ENCODE measurements at places on chromosomes 2 and 18.

- no peak for DNase-seq
- H3K27me3 ChIP-seq: no peaks in the 10 kb centered on the region
- H3K36me3 ChIP-seq: no peaks in the 10 kb centered on the region
Observed at GRCh38 chr2:96895746-96896651, 26.1 kb upstream of the SEMA4C start.

- peaks cover 35% of the 10 kb centered on the region for H3K36me3 ChIP-seq
- H3K4me1 ChIP-seq: peaks cover 14% of the 10 kb centered on the region
- no peaks in the 10 kb centered on the region for H3K27me3 ChIP-seq
Observed at GRCh38 chr2:135913727-135914365, 37.6 kb upstream of the MCM6 start.

DNA sequence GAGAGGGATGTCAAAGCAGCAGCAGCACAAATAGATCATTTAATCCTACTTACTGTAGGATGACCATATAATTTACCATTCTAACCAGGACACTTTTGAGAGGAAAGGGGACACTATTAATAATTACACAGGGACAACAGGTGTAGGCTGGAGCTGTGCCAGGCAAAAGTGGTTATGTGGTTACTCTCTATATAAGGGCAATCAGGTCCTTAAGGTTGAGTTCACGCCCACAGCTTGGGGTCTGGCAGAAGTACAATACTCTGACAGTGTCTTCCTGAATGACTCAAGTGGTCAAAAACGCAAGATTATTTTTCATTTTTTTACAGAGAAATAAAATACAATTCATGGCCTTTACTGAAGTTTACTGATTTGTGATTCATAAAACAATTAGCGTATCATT, 2.8 kb downstream of the PREPL start:
- no peaks in the 10 kb centered on the region for H3K27me3 ChIP-seq
- peaks cover 29% of the 10 kb centered on the region for H3K4me1 ChIP-seq
- no peak overlapping the region for H3K4me3 ChIP-seq
- H3K36me3 ChIP-seq: peaks cover 6% of the 10 kb centered on the region
- no peak for DNase-seq

DNA sequence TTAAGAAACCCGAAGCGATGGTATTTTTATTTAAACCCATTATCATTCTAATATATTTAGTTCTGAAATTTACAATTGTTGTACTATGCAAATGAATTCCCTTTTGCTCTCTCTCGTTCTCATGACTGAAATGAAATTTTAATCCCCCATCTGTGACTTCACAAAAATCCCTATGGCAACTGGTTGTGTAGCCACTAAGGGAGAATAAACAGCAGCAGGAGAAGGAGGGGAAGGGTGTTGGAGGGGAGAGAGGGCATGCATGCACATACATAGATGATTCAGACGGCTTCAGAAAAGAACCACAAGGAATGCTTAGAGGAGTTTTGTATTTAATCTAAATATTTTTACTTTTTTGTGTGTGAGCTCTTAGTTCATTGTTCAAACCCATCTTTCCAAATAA, 36.8 kb downstream of the CPS1 start:
- H3K4me3 ChIP-seq: no peak overlapping the region
- no peaks in the 10 kb centered on the region for H3K4me1 ChIP-seq
- H3K27me3 ChIP-seq: no peaks in the 10 kb centered on the region
- no peaks in the 10 kb centered on the region for H3K36me3 ChIP-seq

DNA sequence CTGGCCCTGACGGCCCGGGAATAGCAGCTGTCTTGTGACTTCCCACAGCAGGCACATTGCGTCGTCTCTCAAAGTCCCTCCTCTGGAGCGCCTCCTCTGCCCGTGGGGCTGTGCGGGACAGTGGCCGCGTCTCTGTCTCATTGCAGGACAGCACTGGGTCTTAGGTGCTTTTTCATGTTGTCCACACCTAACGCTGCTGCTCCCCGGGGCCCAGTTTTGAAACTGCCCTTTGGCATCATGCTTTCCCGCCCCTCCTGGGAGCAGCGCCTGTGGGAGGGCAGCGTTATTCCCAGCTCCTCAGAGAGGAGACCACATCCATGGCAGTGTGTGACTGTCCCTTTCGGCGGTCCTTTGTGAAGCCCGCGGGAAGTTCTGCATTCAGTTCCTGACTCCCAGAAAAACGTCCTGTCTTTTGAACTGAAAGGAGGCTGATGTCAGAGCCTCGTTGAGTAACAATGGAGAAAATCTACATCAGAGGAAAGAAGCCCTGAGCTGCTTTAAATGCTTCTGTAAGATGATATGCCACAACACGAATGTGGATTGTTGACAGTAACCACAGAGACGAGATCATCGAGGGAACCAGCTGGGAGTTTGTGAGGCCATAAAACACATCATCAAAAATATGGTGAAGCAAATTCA, 226.0 kb downstream of the FAM210A start:
- no peak overlapping the region for H3K27ac ChIP-seq
- DNase-seq: peak; percentile 18
- peaks cover 40% of the 10 kb centered on the region for H3K4me1 ChIP-seq

All from activated CD4-positive, alpha-beta T cell treated with anti-CD3 and anti-CD28 coated beads, Interleukin-2, amount 10 ng/mL, durations not matched to agents 7 days and 5 days (primary cell).